ENCODE measurements at places on chromosomes 1 and 21. TPM values are rescaled to one million over a fixed set of nuclear protein-coding genes. Genes with fewer than 3 reads are reported as not detected.

The PRELP gene
- total RNA-seq, result 1.4 TPM

The NID1 gene
- total RNA-seq, result 26.7 TPM

The C1orf53 gene
- 4.5 TPM for total RNA-seq

The SMIM11 gene
- total RNA-seq, result 1.9 TPM

The PPFIA4 gene
- 10.0 TPM for total RNA-seq

The RBM8A gene
- 583 TPM for total RNA-seq

The CDC20 gene
- total RNA-seq, result 0.33 TPM
